ENCODE measurements at places on chromosomes 13 and 19.

DNA sequence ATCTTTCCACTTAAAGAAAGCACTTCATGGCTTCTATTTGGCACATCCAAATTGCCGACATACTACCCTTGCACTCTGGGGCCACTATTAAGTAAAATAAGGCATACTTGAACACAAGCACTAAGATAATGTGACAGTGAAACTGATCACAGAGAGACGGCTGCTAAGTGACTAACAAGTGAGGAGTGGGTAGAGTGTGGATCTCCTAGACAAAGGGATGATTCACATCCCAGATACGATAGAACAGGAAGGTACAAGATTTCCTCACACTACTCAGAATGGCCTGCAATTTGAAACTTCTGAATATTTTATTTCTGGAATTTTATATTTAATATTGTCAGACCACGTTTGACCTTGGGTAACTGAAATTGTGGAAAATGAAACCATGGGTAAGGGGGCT is 1721.8 kb upstream of the SPRY2 start:
- DNase-seq = no peak

GRCh38 chr19:8135946-8136618 is 13.3 kb downstream of the FBN3 start:
- DNase-seq = no peak

DNA sequence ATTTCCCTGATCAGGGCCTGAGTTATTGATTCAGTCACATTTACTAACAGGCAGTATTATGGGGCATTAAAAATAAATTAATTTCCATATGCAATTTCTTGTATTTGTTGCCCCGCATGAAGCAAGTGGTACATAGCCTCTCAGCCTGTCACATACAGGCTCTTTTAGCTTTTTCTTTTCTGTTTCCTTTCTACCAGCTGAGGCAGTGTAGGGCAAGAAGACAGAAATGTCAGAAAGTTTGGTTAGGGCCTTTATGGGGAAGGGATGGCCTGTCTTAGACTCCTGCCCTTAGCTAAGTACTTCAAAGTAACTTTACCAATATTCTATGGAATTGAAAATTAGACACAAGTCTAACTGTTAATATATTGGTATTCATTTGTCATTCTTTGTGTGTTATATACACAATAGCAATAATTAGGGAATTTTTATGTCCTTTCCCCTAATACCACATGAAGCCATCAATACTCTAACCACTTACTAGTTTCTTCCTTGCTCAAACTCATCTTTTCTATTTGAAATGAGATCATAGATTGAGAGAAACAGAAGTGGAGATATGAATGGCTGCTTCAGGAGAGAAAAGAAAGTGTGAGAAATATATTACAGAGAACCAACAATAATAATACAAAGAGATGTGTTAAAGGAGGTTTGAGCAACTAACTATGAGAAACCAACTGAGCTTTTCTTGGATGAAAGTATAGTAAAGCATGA is 669.6 kb downstream of the PCDH17 start:
- DNase-seq = no peak

DNA sequence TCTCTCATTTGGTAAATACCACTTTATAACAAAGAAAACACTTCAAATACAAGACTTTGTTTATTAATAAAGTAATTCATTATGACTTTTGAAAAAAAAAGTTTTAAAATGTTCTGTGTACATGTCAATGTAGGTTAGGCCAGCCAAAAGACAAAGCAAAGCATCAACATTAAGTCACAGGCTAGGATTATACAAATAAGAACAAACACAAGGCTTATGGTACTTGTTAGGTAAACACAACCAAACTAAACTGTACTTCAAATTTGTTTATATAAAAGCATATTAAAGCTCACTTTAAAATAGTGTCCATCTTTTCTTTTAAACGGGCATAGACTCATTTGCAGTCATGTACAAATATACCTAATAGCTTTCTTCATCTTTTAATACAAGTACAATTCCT is 86.6 kb downstream of the ZDHHC20 start:
- DNase-seq = no peak

DNA sequence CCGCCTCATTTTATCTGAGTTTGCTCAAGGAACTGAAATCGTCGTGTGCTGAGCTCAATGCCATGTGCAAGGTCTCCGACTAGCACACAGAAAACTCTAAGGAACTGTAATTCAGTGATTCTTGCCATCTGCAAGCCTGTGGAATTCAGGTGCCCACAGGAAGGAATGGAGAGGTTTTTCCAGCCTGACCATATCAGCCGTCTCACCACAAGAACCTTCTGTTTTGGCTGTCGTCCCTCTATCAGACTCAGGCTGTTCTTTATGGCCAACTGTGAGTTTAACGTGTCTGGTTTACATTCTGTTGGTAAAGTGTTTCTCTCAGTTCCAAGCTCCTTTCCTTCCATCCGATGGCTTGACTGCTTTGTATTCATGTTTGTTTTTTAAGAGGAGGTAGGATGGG is 293.5 kb downstream of the SPRY2 start:
- no peak for DNase-seq

GRCh38 chr13:49827891-49828290 is 35.4 kb upstream of the KPNA3 start:
- DNase-seq = no peak

DNA sequence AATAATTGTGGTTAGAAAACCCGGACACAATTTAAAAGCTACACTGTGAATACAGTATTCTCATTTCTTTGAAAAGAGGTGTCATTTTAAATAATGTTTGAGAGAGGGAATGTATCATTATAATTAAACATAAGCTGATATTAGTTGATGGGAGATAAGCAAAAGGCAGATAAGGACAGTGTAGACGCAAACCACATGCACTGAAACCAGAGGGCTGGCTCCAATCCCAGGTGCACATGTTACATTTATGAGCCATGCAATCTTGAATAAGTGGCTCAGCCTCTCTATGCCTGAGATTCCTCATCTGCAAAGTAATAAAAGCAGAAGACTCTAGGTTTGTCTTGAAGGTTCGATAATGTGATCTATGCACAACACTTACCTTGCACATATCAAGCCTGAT is 238.7 kb downstream of the EFNB2 start:
- no peak for DNase-seq

DNA sequence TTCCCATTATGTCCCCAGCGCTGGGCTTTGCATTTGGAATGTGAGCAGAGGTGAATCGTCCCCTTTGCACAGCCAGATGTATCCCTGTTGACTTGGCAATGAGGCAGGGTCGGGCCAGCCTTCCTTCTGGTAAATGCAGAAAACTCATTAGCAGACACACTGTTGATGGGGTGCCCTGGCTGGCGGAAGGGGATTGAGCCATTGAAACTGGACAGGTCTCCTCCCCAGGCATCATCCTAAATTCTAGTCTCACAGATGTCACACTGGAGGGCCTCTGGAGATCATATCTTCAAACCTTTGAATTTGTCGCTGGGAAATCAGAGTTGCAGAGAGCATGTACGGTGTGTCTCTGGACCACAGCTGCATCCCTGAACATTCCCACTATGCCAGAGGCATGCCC is 219.5 kb upstream of the TSHZ3 start:
- no peak for DNase-seq

GRCh38 chr13:85508683-85509329 is 290.4 kb downstream of the SLITRK6 start:
- no peak for DNase-seq

DNA sequence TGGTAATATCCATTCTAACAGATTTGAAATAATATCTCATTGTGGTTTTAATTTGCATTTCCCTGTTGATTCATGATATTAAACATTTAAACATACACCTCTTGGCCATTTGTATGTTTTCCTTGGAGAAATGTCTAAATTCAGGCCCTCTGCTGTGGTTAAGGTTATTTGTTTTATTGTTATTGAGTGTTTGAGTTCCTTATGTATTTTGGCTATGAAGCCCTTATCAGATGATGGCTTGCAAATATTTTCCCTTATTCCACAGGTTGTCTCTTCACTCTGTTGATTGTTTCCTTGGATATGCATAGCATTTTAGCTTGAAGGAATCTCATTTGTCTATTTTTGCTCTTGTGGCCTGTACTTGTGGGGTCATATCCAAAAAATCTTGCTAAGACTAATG is 303.6 kb downstream of the GPC5 start:
- DNase-seq = no peak

DNA sequence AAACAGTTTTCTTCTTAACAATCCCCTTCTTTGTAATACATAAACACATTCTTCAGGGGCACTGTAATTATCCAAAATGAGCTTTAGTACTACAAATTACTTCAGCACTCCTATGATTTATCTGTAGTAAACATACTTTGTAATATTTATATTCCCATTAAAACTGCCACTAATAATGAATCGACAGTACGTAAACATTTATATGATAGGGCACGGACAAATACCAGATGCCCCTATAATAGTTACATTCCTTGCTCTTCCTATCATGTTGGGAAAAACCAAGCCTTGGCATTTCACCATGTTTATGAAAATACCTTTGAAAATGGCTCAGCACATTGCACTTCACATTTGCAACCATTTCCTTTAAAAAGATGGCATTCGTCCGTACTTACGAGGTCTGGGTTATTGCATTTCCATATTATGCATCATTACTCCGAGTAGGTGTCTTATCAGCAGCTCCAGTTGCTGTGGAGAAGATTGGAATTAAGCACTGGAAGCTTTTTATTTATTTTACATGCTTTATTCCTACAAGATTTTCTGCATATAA is 1043.4 kb downstream of the DIAPH3 start:
- no peak for DNase-seq

- peak; percentile 82 for DNase-seq
These were observed 12.3 kb downstream of the HRC start for GRCh38 chr19:49142866-49143335.

DNA sequence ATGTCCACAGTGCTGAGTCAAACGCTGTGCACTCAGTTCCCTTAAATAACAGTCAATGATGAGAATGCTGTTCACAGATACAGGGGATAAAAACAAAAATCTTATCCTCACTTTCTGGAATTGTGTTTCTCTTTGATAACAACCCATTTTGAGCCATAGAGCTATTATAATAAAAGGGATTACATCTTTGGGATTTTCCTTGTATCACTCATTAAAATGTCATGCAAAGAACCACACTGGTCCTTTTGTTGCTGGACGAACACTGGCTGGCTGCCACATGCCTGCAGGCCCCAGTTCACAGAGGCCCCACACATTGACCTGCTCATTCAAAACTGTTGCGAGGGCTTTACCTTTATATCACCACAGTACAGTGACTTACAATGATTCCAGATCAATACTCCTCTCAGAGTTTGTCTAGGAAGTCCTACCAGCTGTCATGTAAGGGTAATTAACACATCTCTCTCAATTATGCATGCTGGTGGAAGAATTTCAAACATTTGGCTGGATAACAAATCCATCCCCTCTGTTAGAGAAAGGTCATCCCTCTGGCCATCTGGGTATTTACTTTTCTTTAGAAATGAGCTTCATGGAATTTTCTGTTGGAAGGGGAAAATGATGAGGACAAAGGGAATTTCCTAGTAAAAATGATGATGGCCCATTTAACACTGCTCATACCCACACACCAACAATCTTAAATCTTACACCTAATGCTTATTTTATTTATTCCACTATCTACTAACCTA is 85.9 kb downstream of the MBNL2 start:
- DNase-seq = peak; percentile 74

DNA sequence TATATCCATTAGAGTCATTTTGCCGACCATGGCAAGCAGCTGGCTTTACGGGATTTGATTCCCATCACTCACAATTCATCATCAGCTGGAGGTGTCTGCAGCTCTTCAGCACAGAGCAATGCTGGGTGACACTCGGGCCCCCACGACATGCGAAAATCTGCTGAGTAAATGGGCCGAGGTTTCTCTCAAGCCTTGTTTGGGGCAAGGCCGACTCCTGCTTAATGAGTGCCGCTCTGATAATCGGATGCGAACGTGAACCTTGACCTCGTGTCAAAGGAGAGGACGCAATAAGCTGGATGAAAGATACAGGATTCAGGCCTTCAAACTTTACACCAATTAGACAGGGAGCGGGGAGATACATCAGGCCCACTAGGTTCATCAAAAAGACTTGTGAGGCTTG is 65.2 kb downstream of the GGACT start:
- DNase-seq = no peak

DNA sequence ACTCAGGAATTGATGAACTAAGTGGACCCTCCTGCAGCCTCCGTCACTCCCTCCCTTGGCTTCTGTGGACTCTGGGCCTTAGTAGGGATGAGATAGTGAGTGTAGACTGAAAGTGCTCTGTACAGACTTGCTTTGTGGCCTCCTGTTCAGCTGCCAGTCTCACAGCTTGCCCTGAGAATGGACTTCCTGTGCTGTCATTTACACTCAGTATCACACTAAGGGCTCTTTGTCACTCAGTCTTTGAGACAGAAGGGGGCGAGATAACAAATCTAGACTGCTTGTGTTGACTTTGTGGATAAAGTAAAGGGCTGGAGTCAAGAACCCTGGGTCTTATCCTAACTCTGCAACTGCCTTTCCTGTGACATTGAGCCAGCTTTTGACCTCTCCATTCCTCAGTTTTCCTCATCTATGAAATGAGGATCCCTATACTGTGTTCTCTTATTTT is 21.0 kb upstream of the SPRY2 start:
- DNase-seq = no peak

Measured in trophoblast cell (in vitro differentiated cells and primary cell).